ENCODE measurements at places on chromosomes 16 and 17.
A peak's percentile ranks its signal among the peaks of the same experiment; 100 is the strongest.

- DNase-seq = no peak
Observed at GRCh38 chr16:30755955-30756780, 5.7 kb downstream of the CFAP119 start.

GRCh38 chr17:1737531-1738291 lies 5.0 kb upstream of the SERPINF2 start:
- DNase-seq = no peak

DNA sequence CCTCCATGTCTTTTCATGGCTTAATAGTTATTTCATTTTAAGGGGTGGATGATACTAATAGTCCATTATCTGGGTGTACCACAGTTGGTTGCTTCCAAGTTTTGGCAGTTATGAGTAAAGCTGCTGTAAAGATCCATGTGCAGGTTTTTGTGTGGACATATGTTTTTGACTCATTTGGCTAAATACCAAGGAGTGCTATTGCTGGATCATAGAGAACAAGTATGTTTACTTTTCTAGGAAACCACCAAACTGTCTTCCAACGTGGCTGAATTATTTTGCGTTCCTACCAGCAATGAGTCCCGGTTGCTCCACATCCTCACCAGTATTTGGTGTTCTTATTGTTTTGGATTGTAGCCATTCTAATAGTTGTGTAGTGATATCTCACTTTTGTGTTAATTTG lies 181.9 kb downstream of the SPECC1 start:
- no peak for DNase-seq

DNA sequence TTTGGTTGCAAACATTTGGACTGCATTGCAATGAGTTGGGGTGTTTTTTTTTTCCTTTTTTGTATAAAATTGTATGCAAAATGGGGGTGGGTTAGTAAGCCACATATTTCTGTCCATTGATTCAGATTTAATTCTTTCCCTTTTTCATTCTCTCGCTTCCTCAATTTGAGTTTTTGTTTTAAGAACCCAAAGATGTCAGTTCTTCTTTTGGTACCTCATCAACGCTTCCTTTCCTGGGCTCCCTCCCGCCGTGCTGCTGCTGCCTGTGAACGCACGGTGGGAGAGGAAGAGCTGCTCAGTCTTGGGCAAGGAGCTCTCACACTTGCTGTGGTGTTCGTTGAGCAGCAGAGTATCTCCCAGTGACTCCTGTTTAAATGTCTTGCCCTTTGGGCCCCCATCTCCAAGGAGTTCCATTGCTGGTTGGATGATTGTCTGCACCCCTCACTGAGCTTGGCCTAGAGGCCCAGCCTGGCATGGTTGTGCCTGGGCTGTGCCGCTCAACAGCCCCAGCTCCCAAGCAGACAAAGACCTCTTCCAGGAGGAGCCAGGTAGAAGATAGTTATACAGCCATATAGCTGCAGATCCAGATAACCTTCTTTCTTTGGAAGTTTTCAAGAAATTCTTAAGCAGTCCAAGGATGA lies 13.6 kb downstream of the UBFD1 start:
- peak; percentile 23 for DNase-seq

GRCh38 chr17:9401434-9401833 lies 174.2 kb downstream of the STX8 start:
- DNase-seq = no peak

DNA sequence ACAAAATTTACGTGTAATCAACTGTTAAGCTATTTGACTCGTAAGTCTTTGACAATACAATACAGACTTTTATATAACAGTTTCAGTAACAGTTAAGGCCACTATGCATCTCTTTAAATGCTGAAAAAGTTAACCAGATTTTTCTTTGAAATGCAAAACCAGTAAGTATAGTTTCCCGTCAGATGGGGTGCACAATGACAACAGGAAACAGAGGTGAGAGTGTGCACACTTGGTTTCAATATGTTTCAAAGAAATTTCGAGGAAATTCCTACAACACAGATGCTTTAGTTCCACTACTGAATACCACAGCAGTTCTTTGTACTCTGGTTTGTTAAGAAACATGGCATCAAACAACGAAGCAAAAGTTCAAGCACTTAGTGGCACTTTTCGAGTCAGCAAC lies 48.4 kb downstream of the RNF157 start:
- no peak for DNase-seq

- DNase-seq = no peak
Observed at GRCh38 chr17:17018612-17019429, 23.4 kb upstream of the MPRIP start.

DNA sequence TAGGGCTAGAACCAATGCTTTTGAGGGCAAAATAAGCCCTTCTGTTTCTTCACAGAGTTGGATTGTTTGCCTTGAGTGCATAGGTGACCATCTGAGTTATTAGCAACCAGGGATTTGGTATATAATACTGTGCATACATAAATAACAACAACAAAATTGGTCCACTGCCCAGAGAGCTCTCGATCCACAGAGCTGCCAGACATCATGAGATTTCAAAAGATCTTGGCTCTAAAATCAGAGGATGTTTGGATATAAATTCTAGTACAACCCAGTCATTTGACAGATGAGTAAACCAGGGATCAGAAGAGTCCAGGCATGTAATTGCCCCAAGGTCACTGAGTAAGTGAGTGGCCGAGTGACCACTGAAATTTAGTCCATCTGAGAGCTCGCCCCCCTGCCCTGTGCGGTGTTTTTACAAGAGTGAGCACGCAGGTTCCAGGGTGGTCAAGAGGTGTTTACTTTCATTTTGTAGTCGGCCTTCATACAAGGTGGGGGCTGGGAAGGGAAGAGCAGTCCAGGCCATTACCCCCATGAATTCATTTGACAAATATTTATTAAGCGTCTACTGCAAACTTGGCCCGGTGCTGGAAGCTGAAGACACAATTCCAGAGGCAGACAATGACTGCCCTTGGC lies 1.8 kb upstream of the MT2A start:
- no peak for DNase-seq

DNA sequence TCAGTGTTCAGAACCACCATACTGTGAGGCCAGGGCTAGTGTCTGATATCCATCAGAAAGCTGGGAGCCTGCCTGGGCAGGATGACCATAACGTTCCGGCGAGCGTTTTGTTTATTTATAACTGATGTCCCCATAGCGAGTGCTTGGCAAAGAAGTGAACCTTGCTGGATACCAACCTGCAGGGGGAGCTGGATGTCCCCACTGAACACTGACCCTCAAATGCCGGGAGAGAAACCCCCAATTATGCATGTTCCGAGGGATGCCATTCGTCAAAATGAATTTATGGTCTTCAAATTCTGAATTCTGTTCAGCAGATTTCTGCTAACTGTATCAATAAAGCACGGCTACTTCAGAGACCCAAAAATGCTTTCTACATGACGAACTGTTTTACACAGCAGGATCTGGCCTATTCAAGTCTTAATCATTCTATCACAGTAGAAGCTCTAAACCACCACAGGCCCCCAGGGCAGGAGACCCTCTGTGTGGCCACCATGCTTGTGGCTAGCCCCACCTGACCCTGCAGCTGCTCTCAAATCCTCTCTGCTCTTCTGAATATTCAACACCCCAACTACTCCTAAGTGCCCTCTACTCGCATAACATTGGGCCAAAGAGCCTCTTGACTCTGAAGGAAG lies 15.2 kb downstream of the MED24 start:
- no peak for DNase-seq

DNA sequence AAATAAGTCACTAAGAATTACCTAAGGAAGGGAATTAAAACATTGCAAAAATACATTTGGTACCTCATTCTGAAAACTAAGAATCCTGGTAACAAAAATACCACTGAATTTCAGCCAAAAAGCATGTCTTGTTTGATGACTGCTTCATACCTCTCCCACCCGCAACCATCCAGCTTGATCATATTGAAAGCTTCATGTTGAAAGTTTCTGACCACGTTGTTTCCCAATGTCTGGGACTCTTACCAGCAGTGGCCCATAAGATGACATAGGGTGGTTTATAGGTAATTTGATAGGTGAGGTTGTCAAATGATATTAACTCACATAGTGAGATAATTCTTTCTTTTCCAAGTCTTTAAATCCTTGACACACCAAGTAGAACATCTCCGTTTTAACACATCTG lies 139.3 kb downstream of the CDH11 start:
- no peak for DNase-seq

- no peak for DNase-seq
Observed at GRCh38 chr16:23092072-23092800, 57.0 kb downstream of the USP31 start.

- no peak for DNase-seq
Observed at GRCh38 chr17:61786088-61786487, 77.2 kb downstream of the BRIP1 start.

DNA sequence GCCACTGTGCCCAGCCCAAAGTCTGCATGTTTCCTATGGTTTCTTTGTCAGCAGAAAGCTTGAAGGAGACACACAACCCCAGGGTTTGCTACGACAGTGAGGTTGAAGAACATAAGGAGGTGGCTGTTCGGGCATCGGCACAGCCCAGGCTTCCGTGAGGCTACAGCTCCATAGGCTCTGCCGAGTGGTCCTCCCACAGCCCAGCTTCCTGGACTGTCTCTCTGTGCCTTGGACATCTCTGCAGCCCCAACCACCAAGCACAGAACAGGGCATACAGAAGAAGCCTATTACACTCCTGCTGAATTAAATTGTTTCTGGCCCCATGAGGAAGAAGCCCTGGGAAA lies 3.2 kb upstream of the HAP1 start:
- DNase-seq = no peak

DNA sequence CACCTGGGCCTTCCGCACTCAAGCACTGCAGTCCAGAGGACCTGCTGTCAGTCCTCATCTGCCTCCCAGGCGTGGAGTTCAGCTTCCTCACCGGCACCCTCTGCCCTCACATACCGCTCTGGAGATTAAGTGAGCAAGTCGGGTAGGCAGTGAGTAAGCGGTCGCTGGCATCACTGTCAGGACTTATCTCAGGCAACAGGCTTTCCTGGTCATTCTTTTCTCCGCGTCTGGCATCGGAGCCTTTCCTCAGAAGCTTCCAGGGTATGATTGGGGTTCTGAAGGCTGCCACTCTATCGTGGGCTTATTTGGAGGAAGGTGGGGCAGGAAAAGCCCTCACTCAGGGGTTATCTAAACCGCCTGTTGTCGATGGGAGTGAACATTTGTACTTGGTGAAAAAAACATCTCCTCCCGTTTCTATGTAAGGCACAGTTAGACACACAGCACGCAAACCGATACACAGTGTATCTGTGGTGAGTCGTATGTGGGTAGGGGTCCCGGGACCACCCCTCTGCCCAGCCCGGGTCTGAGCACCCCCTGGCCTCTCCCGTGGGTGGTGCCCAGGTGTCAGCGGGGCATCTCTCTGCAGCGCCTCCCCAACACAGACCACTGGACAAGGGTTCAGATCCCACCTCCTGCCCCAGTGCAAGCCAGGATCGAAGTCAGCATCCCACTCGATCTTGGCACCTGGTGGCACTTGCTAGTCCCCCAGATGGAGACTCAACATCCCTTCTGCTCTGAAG lies 92.5 kb upstream of the PLCG2 start:
- no peak for DNase-seq

GRCh38 chr16:79811541-79811940 lies 211.0 kb upstream of the MAF start:
- DNase-seq = no peak

DNA sequence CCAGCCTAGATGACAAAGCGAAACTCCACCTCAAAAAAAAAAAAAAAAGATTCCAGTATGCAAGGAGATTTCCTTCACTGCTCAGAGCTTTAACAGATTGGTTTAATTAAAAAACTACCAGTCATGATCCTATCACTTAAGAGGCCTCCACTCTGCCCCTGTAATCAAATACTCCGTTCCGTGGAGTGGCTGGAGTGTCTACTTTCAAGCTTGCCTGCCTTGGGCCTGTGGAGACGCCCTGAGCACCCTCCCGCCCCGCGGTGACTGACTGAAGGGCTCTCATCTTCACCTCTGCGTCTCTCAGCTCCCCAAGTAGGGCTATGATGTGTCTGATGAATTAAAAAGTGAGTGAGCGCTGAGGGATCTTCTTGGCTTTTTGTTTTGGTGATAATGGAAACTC lies 25.3 kb upstream of the TRPV3 start:
- no peak for DNase-seq

DNA sequence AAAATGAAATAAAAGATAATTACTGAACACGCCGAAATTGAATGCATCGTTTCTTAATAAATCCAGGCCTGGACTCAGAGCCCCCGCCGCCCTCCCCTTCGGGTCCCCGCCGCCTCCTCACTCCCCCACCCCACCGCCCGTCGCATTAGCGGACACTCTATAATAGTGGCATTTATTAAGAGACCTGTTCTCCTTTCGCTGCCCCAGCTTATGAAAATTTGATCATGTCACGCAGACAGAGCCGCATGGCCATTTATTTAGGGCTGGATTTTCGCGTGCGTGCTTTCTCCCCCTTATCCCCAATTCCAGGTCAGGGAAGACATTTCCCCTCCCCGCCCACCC lies 6.3 kb upstream of the HOXB2 start:
- DNase-seq = no peak

DNA sequence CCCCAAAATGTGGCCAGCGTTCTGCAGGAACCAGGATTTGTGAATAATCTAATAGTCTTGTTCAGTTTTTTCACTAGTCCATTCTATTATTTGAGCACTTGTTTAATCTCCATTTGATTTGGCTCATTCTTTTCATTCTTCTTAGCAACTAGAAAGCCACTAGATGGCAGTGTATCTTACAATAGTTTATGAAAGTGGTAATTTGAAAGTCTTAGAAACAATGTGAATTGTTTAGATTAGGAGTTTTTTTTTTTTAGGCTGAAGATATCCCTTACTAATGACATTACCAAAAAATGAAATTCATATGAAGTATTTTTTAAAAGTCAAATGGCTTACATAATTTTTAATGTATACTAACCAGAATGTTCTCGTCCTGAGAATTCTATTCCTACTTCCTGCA lies 6.7 kb downstream of the ERI2 start:
- DNase-seq = no peak

- DNase-seq = no peak
Observed at GRCh38 chr16:263182-263774, 12.5 kb downstream of the RGS11 start.

GRCh38 chr16:30143347-30143702 lies 20.3 kb upstream of the MAPK3 start:
- DNase-seq = no peak

DNA sequence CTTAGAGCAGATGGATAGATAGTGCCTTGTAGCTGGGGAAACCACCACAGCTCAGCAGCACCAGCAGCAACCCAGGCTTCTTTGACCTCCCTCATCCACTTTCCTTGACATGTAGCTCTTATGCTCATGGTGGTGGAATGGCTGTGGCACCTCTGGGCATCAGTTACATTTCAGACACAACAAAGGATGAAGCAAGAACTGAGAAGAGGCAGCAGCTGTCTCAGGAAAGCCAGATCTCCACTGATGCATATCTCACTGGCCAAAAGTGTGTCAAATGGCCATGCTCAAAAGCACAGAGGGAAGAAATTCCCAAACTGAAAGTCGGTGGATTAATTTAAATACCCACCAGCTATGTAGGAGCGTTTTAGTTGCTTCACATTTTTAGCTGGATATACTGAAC lies 671.4 kb upstream of the SALL1 start:
- no peak for DNase-seq

- no peak for DNase-seq
Observed at GRCh38 chr17:65855245-65855644, 293.8 kb upstream of the AXIN2 start.

DNA sequence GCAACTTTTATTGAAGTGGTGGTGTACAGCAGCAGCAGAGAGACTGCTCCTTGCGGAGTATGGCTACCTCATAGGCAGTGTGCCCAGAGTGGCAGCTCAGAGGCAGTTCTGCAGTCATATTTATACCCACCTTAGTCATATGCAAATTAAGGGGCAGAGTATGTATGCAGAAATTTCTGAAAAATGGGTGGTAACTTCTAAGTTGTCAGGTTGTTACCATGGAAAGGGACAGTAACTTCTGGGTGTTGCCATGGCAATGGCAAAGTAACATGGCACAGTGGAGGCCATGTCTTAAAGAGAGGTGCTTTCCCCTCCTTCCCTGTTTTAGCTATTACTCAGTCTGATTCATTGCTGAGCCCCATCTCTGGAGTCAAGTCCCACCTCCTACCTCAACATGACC lies 53.4 kb downstream of the MEOX1 start:
- DNase-seq = no peak

All from amygdala (tissue), 56 donors.